ENCODE measurements at places on chromosomes 5 and 9.

- DNase-seq = no peak
These were observed 154.4 kb upstream of the CHD1 start for GRCh38 chr5:99083197-99083596.

DNA sequence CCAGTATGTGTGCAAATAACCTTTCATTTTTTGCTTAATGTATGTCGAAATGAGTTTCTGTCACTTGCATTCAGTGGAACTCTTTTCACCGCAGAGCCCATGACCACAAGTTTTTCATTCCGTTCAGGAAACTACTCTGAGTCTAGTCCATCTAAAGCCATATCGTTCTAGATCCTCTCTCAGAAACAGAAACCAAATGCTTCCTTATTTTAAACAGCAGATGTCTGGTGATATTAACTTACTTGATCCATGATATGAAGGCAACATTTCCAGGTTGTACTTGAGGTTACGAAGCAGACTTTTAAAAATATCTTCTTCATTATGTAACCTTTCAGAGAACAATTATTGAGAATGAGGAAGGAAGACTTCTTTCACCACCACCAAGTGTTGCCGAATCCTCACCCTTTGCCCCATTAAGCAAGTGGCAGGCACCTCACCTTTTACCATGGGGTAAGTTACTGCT lies 72.4 kb upstream of the GNAQ start:
- DNase-seq = no peak

GRCh38 chr5:42870882-42871418 lies 59.3 kb upstream of the SELENOP start:
- DNase-seq = no peak

DNA sequence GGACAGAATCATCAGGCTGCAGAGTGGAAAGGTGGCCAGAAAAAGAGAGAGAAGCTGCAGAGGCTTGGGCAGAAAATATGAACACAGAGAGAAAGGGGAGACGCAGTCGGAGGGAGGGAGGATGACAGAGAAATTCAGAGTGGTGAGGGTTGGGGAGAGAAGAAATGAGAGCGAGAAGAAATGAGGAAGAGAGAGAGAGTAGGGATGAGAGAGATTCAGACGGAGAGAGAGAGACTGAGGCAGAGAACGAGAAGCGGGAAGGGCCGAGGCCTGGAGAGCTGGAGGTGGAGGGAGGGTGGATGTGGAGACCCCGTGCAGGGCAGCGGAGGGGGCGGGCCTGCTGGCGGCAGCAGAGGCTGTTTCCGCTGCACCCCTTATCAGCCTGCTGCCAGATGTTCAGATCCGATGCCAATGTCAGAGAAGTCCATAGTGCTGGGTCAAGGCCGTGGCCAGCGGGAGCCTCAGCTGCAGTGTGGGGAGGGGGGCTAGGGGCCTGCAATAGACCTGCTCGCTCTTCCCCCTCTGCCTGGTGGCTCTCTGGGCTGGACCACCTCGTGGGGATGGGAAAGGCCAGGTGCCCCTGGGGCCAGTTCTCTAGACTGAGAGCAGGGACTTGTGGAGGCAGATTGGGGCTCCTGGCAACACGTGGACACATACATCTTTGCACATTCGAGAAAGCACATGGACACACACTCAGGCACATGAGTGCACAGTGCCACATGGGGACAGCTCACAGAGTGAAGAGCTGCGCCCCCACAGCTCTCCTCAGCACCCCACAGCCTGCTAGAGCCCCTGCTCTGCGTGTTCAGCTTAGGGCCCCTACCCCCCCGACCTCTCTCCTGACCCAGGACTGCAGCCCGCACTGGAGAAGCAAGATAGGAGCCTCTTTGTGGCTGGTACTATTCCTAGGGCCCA lies 4.9 kb upstream of the NR5A1 start:
- DNase-seq = no peak

GRCh38 chr5:52531105-52531504 lies 256.6 kb upstream of the ITGA1 start:
- DNase-seq = no peak

GRCh38 chr9:34956648-34957047 lies 1.4 kb upstream of the PHF24 start:
- no peak for DNase-seq

- DNase-seq = no peak
These were observed 24.9 kb downstream of the LIFR start for GRCh38 chr5:38531518-38531917.

GRCh38 chr9:89722712-89723111 lies 117.9 kb downstream of the GADD45G start:
- DNase-seq = no peak

- no peak for DNase-seq
These were observed 124.7 kb downstream of the PAPPA start for GRCh38 chr9:116278326-116278725.

GRCh38 chr9:26326563-26326962 lies 566.0 kb downstream of the CAAP1 start:
- DNase-seq = peak; percentile 40

- no peak for DNase-seq
These were observed 574.9 kb upstream of the DMAC1 start for GRCh38 chr9:8374471-8374870.

DNA sequence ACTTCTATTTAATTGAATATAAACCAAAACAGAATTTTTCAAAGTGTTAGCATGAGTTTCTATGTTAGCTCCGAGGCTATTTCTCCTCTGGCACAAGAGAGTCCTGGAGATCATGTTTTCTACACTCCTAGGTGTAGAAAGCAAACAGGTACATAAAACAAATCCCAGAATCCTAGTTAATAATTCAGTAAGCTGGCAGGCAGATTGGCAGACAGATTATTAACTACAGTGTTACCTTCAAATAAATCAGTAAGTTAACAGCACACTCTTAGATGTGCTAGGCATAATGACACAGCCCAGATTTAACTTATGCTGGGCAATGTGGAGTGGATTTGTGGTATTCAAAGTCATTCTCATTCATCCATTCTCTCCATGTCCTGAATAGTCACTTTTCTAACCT lies 282.8 kb upstream of the RPS23 start:
- DNase-seq = no peak

GRCh38 chr5:38207343-38207742 lies 51.0 kb upstream of the EGFLAM start:
- no peak for DNase-seq

GRCh38 chr5:135025730-135026644 lies 8.0 kb downstream of the PITX1 start:
- DNase-seq = no peak

DNA sequence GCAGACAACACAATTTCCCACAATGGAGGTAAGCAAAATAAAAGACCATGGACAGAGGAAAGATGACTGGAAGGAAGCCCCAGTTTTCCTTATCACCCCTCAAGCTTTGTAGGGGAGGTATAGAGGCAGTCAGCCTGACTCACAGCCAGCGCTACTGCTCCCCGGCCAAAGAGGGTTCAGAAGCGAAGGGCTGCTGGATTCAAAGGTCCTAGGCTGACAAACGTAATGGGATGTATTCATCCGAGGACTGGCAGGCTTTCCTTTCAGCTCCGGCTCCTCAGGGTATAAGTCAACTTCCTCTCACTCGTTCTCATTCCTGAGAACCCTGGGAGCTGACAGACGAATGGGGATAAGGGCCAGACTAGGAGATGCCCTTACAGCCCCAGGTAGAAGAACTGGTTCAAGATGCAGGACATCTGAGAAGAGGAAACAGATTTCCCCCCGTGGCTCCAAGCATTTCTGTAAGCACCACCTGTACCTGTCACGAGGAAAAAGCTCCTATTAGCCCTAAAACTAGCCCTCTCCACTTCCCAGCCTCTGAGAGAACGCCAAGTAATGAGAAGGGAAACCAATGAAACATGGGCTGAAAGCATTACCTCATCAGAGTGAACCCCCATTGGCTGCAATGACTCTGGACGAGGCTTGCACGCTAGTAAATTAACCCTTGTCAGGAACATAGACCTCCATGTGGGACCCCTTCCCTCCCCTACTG lies 22.1 kb upstream of the FAM13B start:
- no peak for DNase-seq

DNA sequence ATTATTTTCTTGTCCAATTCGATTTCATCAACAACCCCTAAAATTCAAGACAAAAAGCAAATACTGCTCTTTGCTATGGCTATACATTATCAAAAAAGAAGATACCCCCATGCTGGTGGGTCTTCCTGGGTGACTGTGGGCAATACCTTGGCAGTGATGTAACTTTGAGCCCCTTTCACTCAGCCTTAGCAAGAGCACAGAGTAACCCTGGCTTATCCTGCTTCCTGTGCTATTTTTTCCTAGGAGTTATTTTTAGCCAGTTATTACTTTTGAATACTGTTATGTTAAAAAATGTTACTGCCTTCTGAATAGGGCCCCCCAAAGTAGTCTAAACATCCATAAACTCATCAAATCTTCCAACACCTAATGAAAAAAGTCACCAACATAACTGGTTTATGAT lies 145.6 kb upstream of the TSLP start:
- no peak for DNase-seq

GRCh38 chr9:95840074-95840473 lies 35.4 kb upstream of the ERCC6L2 start:
- no peak for DNase-seq

DNA sequence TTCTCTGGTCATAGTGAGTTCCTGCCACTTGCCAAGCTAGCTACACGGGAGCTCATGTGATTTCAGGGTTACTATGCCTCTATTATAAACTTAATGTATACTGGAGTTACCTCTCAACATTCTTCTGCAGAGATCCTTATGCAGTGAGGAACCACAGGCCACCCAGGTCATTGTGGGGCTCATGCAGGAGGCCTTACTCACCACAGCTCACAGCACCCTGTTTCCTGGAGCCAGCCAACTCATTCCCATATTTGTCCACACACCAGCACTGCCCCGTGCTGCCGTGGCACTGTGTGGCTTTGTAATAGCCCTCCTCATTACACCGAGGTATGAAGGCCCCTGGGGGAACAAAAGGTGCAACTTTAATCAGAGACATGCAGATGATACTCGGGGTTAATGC lies 520.0 kb downstream of the SPOCK1 start:
- no peak for DNase-seq

DNA sequence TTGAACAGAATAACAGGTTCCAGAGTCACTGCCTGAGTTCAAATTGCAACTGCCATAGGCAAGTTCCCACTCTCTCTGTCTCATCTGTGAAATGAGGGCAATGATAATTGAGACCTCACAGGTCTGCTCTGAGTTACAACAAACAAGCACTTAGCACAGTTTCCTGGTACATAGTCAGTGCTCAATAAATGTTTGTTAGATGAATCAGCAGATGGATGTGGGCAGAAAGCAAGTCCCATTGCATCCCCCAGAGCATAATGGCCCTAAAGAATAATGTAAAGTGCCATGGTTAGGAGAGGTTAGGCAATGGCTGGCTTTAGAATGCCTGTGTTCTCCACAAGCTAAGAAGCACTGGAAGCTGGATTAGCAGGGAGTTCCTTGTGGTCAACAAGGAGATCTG lies 136.5 kb upstream of the LARP1 start:
- no peak for DNase-seq

GRCh38 chr5:51389577-51390463 lies 6.6 kb downstream of the ISL1 start:
- DNase-seq = no peak
